NCI-H524 (cell line): ENCODE measurements at places on chromosomes 3 and 15.

DNA sequence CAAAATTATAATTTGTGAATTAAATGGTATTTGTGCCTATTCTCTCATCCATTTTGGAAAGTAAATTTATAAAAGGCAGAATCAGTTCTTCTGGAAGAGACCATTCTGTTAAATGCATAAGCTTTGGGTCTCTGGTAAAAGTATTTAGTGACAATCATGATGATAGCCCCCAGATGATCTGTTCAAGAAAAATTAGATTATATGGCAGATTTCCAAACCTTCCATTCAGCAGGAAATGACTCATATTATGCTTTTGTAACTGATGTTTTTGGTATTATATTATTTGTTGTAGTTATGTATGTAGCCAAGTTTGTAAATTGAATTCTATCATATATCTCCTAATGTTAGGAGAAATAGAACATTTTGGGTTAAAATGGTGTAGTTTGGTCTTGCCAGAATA, 340.8 kb upstream of the DPH6 start:
- no peak for DNase-seq

- no peak for DNase-seq
Observed at GRCh38 chr3:156518726-156519125, 36.2 kb downstream of the SSR3 start.

DNA sequence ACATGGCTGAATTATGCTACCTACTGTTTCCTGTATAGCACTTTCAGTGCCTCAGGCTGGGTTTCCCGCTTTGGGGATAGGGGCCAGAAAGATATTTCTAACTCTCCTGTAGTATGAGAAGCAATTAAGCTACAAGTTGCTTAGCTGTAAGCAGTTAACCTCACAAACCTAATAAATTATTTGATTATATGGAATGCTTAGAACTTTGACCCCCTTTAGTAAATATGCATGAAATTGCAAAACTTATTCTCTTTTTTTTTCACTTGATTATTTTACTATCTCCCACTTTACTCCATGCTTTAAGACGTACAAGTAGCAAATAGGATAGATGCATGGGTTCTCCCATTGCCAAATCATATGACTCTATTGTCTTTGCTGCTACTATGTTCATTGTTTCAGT, 27.5 kb upstream of the CHMP2B start:
- DNase-seq: no peak

GRCh38 chr3:2096216-2096615, 2.5 kb upstream of the CNTN4 start:
- DNase-seq: no peak

- no peak for DNase-seq
Observed at GRCh38 chr3:10108091-10108490, at the start of gene FANCD2OS. FANCD2OS (minus strand) TSS chr3:10108255; CDS start chr3:10104774, 3,481 bp downstream.

GRCh38 chr3:160948273-160948672, 156.9 kb downstream of the B3GALNT1 start:
- DNase-seq: no peak

- no peak for DNase-seq
Observed at GRCh38 chr3:157394411-157394810, 42.2 kb upstream of the PTX3 start.

DNA sequence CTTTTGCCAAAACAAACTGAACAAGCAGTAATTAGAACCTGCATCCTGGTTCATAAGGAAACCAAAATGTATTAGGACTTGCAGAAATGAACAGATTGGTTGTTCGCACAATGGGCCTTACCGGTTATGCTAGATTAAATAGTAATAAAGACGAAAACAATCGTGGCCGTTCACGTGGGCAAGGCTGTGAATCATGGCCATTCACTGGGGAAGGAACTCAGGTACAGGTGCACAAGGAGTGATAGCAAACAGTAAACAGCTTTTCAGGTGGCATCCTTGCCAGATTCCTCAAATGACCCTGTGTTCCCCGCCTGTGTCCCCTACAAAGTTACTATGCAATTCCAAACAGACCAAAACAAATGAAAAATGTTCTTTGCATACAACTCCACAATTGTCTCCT, 8.2 kb downstream of the LRIG1 start:
- DNase-seq: no peak

GRCh38 chr15:38894243-38894948, 329.8 kb upstream of the RASGRP1 start:
- DNase-seq: no peak

DNA sequence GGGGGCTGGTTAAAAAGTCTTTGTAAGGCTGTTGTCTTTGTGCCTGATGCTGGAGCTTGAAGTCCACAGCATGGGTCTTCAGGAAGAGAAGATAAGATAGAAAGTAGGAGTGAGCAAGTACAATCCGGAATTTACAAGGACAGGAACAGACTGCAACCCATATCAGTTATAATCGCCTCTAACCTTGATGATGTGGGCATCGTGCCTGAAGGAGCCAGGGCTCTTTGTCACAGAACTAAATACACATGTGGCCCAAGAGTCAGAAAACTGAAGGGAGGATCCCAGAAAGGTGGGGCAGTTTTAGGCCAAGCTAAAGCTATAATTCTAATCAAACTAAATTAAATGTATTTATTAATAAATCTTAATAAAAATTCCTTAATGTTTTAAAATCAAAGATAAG, 132.2 kb downstream of the TMCO5A start:
- DNase-seq: no peak

GRCh38 chr3:194031867-194032635, 103.9 kb upstream of the HES1 start:
- no peak for DNase-seq

DNA sequence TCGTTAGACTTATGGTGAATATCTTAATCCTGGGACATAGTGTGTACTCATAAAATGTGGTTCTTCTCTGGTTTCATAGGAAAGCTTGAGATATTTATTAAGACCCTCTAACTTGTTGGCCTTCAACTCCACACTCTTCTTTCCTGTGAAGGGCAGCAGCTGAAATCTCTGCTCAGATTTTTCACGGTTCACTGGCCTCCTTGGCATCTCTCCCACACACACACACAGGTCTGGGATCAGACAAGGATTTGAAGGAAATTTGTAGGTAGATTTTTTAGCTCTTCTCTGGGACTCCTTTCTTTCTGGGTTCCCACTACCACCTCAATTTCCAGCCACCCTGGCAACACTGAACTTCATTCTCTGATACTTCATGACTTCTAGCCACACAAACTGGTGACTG, 70.2 kb downstream of the MYRIP start:
- DNase-seq: peak; percentile 7

DNA sequence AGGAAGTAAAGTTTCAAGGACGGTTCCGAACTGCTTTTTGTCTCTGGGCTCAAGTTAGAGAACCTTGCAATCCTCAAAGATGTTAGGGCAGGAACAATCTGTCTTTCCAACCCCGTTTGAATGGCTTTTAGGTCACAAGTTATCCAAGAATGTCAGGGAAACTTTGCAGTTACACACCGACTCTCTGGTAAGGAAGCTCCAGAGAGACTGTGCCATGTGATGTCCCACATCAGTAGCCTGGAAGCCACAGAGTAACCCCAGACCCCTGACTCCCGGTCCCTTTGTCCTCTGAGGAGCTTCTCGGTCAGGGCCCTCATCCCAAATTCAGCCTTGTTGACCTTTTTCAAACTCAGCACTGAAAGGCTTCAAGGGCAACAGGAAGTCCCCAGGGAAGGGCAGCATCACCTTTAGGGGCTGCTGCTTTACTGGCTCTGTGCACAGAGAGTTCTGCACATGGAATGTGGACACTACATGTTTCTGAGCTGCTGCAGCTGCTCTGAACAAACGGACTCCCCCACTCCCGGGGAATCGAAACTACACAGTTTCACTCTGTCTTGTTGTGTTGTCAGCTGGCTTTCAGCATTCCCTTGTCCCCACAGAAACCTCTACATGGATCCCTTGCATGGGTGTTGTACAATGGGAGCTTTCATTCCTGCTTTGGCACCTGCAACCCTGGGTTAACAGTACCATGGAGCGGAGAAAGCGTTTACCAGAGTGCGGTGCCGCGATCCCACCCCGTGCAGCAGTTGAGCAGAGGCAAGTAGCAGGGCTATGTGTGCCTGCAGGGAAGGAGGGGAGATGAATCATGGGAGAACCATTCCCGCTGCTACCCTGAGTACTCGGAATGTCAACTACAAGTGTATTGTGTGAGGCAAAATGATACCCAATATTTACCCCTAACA, 408.2 kb upstream of the THBS1 start:
- no peak for DNase-seq

GRCh38 chr3:105222568-105223093, 144.1 kb upstream of the ALCAM start:
- DNase-seq: no peak

DNA sequence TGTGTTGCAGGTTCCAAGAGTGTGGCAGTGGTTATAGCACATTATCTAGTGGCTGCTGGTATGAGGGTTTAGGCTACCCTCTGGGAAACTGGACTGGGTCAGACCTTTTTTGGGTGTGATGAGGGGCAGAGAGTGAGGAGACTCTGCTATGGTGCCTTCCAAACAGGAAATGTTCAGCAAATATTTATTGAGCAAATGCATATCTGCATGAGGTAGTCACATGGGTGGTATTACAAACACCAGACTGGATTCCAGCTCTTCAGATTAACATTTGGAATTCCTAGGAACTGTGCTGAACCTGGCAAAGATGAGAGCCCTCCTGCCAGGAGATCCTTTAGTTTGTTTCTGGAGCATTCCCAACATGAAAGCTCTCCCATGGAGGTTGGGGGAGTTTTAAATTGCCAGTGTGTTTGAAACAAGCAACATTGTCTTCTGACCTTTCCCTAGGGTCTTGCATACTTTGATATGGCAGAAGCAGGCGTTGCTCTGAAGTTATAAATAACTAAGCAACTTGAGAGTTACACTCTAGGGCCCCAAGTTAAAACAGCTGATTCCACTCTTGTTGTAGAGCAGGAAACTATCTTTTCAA, 341.2 kb upstream of the C2CD4B start:
- no peak for DNase-seq

DNA sequence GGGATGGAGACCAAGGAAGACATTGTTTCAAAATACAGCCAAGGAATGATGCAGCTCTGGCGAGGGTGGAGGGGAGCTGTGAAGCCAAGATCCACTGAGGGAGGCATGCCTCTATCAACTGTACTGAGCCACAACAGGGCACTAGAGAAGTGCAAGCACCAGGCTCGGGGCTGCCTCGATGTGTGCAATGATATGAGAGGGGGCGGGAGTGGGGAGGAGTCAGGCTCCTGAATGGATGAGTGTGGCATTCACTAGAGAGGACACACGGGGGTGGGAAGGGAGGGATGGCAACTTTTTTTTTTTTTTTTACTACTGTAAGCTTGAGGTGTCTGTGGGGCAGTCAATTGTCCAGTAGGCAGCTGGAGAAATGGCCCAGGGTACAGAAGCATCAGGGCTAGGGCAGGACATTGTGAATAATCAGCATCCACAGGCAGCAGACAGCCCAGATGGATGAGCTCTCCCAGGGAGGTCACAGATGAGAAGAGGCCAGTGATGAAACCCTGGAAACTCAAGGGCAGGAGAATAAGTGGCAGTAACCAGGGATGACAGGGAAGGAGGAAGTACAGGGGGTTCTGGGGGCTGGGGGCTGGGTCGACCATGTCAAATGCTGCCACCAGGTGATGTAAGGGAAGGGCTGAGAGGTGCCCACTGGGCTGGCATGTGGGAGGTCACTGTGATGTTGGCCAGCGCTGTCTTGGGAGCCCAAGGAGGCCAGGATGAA, 5.9 kb downstream of the STOML1 start:
- DNase-seq: no peak

DNA sequence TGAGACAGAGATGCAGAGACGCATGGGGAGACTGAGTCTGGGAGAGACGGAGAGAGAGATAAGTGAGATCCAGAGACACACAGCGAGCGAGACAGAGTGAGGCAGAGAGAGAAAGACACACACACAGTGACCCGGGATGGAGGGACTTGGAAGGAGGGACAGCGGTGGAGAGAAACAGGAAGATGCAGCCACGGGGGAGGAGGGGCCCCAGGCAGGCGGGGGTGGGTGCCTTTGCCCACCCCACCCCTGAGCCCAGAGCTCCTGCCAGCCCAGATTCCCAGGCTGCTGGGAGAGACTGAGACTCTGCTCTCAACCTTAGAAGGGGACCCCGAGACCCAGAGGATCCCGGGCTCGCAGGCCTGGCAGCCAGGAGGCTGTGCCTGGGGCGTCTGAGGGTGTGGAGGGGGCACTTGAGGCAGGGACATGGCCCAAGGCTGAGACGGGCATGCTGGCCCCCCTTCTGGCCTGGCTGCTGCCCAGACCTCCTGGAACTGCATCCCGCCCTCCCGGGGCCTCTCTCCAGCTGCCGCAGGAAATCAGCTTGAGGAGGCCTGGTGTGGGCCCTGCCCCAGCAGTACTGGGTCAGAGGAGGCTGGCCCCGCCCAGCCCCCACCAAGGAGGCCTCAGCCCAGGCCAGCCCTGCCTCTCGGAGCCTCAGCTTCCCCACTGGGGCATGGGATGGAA, 18.1 kb downstream of the H1-8 start:
- DNase-seq: peak; percentile 33

DNA sequence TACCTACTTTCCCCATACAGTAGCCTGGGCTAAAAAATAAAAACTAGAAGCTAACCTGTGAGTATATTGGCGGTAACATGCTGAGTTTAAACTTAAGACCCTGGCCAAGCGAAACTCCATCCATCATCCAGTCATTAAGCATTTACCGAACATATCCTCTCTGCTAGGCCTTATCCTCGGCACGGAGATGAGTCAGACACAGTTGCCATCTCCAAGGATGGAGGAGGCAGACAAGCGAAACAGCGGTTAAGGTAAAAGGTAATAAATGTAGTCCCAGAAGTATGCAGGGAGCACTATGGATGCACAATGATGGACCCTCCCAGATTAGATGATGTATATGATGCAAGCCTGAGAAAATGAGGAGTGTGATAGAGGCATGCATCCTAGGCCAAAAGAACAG, 143.6 kb downstream of the RYR3 start:
- DNase-seq: no peak

GRCh38 chr3:143676021-143676420, 172.2 kb downstream of the SLC9A9 start:
- peak; percentile 22 for DNase-seq

GRCh38 chr3:9339761-9340471, 22.9 kb upstream of the THUMPD3 start:
- DNase-seq: no peak

DNA sequence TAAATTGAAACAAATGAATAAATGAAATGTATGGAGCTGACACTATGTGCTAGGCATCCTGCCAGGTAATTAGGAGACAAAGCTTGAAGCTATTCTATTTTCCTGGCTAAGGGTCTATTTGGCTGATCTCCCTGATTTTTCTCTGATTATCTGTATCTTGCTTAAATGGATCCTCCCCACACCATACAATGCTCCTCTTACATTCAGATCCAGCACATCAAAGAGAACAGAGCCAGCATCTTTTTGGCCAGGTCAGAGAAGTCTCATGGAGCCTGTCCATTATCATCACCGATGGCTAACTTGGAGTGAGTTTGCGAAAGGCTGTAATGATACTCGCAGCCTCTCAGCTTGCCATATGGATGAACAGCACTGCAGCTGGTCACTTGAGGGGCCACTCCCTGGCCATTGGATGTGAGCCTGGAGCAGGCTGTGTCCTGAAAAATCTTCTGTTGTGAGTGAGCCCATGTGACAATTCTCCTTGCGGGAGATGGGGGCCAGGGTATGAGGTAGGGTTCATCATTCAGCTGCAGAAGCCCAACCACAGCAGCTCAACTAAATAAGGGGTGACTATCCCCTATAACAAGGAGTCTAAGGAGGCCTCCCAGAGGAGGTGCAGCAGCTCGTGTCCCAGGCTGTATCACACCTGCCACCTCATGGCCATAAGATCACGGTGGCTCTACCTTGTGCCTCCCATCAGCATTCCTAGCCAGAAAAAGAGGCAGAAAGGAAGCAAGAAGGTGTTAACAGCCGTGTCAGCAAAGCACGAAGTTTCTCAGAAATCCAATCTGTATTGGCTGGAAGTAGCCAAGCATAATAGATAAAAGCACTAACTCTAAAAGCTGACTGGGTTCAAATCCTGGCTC, 69.3 kb upstream of the ST8SIA2 start:
- no peak for DNase-seq

- no peak for DNase-seq
Observed at GRCh38 chr15:80090879-80091503, 31.5 kb downstream of the ZFAND6 start.
